ENCODE measurements at places on chromosomes 16 and 17.

- DNase-seq, result no peak
Observed at GRCh38 chr16:2246301-2246885, 5.0 kb downstream of the ECI1 start.

DNA sequence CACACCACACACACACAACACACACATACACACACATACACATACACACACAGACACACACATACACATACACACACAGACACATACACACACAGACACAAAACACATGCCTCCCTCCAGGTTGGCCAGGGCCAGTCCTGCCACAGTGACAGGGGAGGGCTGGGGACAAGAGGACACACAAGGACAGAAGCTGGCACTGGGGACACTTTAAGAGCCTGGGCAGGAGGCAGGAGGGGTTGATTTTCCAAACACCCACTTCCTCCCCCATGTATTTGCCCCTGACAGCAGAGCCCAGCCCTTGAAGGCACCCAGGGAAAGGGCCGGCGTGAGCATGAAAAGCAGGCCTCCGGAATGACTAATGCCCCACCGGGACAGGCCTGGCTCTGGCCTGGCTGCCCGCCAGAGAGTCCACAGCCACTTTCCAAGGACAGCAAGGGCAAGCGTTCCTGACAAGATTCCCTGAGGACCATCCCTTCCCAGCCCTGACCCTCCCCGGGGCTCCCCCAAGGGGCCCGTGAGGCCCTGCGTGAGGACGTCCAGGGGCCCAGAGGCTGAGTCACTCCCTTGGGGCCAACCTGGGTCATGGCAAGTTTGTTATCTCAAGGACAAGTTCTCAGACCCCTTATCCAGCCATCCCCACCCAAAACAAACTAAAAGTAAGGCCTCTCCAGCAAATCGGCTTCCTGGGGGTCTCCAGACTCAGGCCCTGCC is 235.6 kb downstream of the ZNF423 start:
- peak; percentile 68 for DNase-seq

- peak; percentile 85 for DNase-seq
Observed at GRCh38 chr17:36482611-36483504, 3.6 kb upstream of the ZNHIT3 start.

DNA sequence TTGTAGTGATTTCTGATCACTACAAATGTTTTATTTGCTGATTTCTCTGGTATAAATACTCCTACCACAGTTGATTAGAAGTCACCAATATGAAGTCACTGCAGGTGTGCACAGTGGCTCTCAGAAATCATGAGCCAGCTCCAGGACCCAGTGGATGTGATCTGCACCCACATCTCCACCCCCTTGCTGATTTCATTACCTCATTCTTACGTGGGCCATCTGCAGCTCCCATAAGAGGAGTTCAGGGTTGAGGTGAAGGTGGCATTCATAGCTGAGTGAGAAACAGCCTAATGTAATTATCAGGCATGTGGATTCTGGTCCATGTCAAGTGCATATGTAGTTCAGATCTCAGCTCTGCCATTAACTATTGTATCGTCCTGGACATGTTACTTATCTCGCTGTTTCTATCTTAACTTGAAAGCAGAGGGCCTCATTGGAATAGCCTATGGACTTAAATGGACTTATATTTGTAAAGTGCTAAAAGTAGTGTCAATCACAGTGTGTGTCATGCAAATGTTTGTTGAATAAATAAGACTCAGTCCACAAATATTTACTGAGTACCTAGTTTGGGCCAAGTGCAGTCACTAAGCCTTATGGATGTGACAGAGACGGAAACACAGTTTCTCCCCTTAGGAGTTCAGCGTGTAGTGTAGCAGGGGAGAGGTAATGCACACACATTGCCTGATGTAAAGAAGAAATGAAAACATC is 40.7 kb upstream of the ZKSCAN2 start:
- no peak for DNase-seq

- DNase-seq, result peak; percentile 85
Observed at GRCh38 chr17:82414548-82415281, 3.4 kb upstream of the HEXD start.

DNA sequence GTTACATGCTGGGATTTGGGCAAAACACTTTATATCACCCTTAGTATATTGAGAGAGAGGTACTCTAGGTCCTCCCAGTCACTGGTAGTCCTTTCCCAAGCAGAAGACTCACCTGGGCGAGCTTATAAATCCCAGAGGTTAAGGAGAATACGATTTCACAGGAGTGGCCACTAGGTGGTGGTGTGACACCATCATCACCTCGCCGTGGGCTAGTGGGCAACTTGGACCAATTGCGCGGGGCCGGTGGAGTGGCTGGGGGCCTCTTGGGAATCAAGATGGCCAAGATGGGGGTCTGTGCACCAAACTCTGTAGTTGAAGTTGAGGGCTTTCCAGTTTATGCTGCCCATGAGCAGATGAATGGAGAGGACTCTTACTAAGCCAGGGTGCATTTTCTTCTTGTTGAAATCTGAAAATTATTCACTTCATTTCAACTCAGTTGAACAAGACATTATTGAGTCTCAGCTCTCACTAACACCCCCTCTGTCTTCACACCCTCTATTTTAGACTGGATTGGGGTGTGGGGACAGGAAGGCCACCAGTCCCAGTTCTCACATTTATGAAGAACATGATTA is 38.2 kb upstream of the PIRT start:
- peak; percentile 32 for DNase-seq

GRCh38 chr17:27384261-27384701 is 72.0 kb upstream of the KSR1 start:
- DNase-seq, result peak; percentile 62

DNA sequence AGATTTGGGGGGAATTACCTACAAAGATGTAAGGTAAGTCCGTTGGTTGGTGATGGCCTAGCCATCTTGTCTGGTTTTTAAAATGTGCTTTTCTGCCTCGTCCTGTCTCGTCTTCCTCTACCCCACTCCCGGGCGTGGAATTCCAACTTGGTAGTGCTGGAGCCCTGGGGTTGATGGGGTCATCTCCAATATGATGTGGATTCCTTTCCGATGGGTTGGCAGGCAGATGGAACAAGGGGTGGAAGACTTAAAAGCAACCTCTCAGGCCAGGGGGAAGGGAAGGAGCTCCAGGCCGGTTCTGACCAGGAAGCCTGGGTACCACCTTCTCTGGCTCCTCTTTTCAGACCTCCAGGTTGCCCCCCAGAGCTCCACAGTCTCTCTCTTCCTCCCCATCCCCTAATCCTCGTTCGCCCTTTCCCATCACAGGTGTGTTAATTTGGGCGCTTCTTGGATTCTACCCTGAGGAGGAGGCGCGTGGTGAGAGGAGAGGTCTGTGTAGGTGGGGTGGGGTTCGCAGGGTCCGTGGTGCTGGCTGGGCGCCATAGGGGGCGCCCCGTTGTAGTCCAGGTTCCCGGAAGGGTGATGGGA is 5.1 kb upstream of the HOXB2 start:
- DNase-seq, result no peak

DNA sequence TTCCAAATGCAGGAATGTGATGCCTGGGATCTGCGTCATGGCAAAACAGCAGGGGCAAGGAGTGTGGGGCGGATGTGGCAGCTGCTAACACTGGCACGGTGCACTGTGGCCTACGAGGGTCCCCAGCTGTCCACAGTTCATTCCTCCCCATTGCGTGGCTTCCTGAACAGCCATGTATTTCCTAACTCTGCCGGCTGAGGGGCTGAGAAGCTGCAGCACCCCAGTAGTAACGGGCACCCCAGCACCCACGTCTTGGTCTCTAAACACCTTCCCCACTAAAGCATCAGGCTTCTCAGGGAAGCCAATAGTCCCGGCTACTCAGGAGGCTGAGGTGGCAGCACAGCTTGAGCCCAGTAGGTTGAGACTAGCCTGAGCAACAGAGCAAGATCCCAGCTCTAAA is 47.6 kb downstream of the LMF1 start:
- peak; percentile 20 for DNase-seq

DNA sequence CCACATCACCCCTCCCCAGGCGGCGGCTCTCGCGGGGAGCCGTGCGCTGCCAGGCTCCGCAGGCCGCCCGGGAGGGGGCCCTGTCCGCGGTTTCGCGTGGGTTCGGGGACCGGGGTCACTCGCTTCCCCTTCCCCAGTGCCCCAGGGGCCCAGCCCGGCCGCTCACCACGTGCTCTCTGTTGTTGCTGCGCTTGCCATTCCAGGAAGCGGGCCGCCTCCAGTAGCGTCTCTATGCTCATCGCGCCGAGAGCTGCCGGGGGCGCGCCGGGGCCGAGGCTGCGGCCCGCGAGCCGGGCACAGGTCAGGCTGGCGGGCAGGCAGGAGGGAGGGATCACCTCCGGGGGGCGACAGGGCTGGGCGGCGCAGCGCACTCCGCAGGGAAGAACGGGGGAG is 390 bp downstream of the MNT start:
- peak; percentile 75 for DNase-seq

All from right hindlimb (tissue), 1 donor.